Right hindlimb (tissue), 1 donor: ENCODE measurements at places on chromosomes 7 and 10.

DNA sequence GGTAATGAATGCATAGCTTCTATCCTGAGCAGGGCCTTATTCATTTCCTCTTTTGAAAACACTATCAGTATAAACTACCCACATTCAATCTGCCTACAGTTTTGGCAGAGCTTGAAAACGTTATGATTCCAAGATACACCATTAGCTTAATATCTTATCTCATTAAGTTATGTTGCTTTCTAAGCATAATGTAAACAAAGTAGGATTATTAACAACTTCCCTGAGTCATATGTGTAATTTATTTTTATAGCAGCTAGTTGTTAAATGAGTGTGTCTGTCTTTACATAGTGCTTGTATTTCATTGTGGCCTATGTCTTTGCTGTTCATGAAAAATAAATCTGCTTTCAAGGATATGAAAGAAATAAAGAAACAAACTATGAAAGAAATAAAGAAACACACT is 106.2 kb upstream of the DLX6 start:
- DNase-seq: no peak

GRCh38 chr10:123392182-123392963 is 238.2 kb downstream of the BUB3 start:
- DNase-seq: no peak

- DNase-seq: no peak
These were observed 256.6 kb downstream of the RPS24 start for GRCh38 chr10:78290131-78290750.

DNA sequence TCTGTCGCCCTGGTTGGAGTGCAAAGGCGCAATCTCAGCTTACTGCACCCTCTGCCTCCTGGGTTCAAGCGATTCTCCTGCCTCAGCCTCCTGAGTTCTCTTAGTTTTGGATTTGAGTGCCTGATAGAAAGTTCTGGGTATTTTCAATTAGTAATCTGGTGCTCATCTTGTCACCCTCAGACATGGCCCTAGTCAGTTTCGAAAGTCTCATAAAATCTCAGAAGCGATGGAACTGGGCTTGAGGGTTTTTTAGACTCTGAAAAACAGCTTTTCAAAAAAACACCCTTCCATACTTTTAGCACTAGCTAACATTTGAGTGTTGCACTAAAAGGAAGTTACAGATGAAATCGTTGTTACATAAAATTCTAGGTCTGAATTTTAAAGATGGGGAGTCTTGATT is 9.4 kb upstream of the PIP4K2A start:
- no peak for DNase-seq

DNA sequence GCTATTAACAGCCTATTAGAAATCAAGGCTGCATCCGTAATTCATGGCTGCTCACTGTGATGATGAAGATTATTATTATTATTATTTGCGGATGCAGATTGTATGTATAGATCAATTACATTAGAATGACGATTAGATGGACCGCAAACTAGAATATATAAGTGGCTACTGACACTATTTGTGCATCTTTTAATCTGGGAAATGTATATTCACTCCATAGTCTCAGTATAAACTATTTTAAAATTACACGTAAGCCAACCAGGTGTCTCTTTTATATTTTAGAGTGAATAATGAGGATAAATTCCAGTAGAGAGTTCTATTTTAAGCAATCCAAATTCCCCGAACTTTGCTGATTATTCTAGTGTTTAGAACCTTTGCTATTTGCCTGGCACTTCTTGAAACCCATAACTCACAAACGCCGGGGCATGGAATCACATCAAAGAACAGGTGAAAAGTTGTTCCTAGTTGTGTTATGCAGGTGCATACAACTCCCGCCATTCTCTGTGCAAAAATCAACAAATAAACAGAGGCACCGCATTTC is 509 bp upstream of the ING3 start:
- no peak for DNase-seq

GRCh38 chr10:117541405-117541908 is 1.1 kb upstream of the EMX2 start:
- DNase-seq: peak; percentile 87

GRCh38 chr10:131786756-131787605 is 113.8 kb upstream of the PPP2R2D start:
- DNase-seq: peak; percentile 51

DNA sequence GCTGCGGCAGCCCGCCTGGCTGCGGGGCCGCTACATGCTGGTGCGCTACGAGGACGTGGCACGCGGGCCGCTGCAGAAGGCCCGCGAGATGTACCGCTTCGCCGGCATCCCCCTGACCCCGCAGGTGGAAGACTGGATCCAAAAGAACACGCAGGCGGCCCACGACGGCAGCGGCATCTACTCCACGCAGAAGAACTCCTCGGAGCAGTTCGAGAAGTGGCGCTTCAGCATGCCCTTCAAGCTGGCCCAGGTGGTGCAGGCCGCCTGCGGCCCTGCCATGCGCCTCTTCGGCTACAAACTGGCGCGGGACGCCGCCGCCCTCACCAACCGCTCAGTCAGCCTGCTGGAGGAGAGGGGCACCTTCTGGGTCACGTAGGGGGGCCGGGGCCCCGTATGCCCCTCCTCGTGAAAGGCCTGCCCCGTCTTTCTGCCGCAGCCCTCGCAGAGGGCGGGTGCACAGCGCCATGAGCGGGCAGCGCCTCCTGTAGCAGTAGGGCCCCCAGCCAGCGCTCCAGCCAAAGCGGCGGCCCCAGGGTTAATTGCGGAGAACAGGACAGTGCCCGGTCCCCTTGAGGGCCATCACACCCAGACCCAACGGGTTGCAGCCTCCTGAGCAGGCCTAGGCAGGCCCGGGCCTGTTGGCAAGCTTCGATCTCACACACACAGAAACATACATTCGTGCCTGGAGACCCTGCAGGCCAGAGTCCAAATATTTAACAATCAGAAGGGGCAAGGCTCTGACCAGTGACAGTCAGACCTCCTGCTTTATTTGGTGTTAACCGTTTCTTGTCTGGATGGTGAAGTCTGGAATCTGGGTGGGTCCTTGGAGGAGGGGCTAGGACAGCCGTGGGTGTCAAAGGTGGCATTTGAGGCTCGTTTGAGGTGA is 44.1 kb downstream of the CHST3 start:
- no peak for DNase-seq

- DNase-seq: no peak
These were observed 111.7 kb upstream of the LYZL1 start for GRCh38 chr10:29176845-29177832.

DNA sequence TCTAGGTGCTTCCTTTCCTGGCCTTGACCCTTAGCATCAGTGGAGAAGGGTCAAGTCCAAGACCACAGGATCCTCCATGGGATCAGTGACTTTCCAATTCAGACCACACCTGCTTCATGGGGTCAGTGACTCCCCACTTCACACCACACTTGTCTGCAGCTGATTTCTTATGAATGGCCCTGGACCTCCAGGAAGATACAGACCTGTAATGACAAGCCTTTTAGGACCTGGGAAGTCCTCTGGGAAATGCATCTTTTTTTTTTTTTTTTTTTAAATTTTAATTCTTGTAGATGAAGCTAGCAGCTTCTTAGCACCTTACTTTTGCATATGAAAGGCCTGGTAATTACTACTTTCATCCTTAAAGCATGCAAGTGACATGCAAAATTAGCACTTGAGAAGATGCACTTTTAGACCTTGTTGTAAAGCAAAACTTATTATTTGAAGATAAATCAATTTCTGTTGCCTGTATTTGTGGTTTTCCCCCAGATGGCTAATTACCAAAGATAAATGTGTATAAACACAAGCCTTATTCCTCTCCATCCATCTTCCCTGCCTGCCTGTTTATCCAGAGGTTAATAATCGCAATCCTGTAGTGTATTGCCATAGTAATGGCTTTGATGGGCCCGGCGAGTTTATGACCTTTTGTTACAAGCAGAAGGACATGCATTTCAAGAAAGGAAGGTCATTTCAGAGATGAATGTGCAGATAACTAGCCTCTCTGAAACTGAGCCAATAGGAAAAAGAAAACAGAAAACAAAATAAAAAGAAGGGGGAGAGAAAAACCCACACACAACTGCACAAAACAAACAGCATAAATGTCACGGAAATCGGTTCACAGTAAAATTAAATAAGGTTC is 1018.7 kb downstream of the TYW1 start:
- no peak for DNase-seq

DNA sequence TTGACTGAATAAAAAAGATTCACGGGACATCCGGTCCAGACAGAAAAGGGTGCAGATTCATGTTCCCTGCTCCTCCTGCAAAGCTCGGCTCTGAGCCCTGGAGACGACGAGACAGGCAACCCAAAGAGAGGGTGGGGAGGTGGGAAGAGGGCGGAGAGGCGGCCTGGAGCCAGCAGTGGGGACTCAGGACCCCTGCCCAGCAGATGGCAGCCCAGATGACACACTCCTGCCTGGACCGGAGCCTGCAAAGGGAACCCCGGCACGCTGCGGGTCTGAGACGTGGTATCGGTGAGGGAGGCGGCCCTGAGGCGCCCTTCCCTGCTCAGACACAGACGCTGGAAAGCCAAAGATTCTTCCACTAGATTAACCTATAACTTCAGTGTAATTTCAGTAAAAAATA is 250.8 kb downstream of the ELFN1 start:
- no peak for DNase-seq

- DNase-seq: no peak
These were observed 649.1 kb upstream of the SORCS1 start for GRCh38 chr10:107813451-107814162.

GRCh38 chr7:898460-898854 is 22.1 kb downstream of the GET4 start:
- no peak for DNase-seq
